Endothelial cell of umbilical vein (primary cell): ENCODE measurements at places on chromosomes 6 and 20. TPM values are rescaled to one million over a fixed set of nuclear protein-coding genes. Genes with fewer than 3 reads are reported as not detected.

- no peak for DNase-seq
Observed at GRCh38 chr20:23212464-23212995, 126.4 kb upstream of the CD93 start.

DNA sequence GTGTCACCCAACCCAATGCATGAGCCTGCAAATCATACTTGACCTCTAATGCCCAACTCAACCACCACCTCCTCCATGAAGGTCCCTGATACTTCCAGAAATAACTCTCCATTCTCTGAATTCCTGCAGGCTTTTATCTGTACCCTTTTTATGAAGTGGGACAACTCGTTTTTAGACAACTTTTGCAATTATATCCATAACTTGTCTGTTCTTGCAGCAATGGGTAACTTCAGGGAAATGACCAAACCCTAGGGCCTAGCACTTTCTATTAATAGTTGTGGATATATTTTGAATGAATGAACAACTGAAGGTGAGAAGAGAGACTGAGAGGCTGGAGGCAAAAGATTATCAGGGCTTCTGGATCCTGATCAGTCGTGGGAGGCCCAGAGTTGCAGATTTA is 236.6 kb upstream of the MOCS1 start:
- no peak for DNase-seq

GRCh38 chr20:1005452-1006027 is 3.4 kb upstream of the RSPO4 start:
- peak; percentile 21 for DNase-seq

- no peak for DNase-seq
Observed at GRCh38 chr6:53517021-53517420, 27.9 kb downstream of the GCLC start.

DNA sequence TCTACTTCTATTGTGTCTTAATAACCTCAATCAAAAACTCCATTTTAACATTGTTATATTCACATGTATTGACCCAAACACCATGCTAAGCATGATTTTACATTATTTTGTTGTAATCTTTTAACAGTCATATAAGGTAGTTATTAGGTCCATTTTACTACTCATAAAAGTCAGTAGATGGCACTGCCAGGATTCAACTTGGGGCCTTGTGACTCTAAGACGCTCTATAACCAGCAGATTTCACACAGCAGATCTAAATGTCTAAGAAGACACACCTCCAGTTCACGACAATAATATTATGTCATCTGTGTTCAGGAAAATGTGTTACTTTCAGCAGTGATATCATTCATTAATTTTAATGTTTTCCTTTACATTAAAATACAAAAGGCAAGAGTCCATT is 88.0 kb downstream of the FRK start:
- no peak for DNase-seq

- no peak for DNase-seq
Observed at GRCh38 chr20:20271271-20271670, 96.6 kb upstream of the INSM1 start.

- DNase-seq = no peak
Observed at GRCh38 chr6:22972771-22973170, 403.4 kb downstream of the HDGFL1 start.

ADGRG6 gene
- 99.3 and 113 TPM in 2 replicates for total RNA-seq

GRCh38 chr6:77124604-77125003 is 338.7 kb downstream of the HTR1B start:
- no peak for DNase-seq

PEX3 gene
- total RNA-seq = 20.0 and 21.7 TPM in 2 replicates

L3MBTL3 gene
- total RNA-seq = 77.1 and 86.1 TPM in 2 replicates

- no peak for DNase-seq
Observed at GRCh38 chr6:75621846-75622245, 20.2 kb downstream of the SENP6 start.

GRCh38 chr6:25170640-25171039 is 108.5 kb upstream of the CARMIL1 start:
- DNase-seq = no peak

GRCh38 chr6:2911171-2911570 is 8.1 kb upstream of the SERPINB9 start:
- no peak for DNase-seq

EDEM2 gene
- 37.5 and 39.5 TPM in 2 replicates for total RNA-seq
